ENCODE measurements at places on chromosomes 2 and 18.

DNA sequence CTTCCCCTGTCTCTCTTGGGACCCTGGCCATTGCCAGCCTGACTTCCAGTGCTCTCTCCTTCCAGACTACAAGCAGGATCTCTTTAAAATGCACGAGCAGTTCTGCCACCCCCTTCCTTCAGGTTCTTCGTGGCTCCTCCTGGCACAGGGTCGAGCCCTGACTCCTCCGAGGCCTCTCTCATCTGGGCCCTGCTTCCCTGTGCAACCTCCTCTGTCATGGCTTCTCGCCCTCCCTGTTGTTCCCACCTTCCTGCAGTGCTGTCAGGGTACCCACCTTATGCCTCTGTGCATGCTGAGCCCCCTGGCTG lies 56.7 kb upstream of the RPL31 start:
- DNase-seq = no peak

GRCh38 chr2:39512941-39513340 lies 75.9 kb upstream of the MAP4K3 start:
- DNase-seq = no peak

GRCh38 chr2:61214171-61214570 lies 52.2 kb downstream of the C2orf74 start:
- no peak for DNase-seq

DNA sequence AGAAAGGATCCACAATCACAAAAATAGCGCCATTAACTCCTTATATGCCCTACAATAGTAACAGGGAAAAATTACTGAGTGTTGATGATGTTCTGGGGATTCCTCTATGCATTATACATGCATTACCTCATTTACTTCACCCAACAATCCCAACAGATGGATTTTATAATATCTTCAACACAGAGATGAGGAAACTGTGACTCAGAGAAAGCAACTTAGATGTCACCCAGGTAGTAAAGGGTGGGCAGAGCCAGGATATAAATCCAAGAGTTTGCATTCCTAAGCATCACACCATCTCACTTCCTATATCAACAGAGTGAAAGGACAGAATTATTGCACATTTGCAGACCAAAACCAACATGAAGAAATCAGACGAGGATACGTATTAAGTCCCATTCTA lies 144.2 kb downstream of the TCF4 start:
- DNase-seq = no peak

DNA sequence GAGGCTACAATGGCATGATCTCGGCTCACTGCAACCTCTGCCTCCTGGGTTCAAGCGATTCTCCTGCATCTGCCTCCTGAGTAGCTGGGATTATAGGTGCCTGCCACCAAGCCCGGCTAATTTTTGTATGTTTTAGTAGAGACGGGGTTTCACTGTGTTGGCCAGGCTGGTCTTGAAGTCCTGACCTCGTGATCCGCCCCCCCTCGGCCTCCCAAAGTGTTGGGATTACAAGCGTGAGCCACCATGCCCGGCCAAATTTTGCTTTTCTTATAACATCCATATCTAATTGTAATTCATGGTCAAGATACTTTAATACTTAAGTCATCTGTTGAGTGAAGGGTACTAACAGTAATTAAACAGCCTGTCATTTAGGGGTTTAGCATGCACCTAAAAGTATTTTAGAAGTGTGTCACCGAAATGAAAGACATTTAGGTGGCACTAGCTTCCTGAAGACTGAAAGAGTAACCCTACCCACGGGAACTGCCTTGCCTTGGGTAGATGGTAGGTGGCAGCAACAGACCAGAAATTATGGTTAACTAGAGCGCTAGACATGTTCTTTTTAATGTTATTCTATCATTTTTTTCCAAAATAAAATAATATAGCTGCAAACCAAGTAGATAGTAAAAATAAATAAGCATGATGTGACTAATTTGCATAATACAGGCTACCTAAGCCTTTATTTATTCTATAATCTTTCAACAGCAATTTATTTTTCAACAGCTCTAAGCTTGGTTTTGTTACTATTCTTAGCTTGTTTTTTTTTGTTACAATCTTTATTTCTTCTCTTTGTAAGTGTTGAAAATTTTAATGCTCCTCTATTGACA lies 8.6 kb upstream of the ACYP2 start:
- no peak for DNase-seq

GRCh38 chr18:48215876-48216638 lies 193.1 kb downstream of the ZBTB7C start:
- no peak for DNase-seq

DNA sequence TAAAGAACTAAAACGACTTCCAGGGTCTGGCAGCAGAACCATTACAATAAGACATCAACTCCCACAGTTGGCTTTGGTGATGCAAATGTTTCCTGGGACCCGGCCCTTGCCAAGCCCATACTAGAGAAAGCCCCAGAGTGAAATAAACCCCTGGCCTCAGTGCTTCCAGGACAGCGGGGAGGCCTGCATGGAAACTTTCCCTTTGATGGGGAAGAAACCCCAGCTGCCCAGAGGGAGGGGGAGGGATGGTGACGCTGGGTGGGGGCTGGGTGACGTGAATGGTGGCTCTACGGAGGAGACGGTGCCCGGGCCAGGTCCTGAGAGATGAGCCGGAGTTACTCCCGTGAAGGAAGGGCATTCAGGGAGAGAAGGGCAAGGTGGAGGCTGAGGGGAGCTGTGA lies 27.5 kb downstream of the INHBB start:
- no peak for DNase-seq

DNA sequence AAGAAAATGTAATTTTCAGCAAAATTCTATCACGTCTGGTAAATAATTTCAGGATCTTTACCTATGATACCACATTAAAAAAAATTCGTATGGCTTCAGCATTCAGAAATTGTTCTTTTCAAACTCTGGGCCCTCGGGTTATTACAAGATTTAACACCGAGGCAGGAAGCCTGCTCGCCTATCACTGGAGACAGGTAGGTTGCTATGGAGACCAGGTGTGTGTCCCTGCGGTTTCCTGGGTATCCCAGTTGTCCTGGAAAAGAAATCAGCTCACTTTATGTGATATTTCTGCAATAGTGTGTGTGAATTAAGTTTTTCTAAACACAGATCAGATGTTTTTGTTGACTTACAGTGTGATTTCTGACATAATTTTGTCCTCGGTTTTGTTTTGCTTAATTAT lies 14.2 kb downstream of the HPCAL1 start:
- no peak for DNase-seq

DNA sequence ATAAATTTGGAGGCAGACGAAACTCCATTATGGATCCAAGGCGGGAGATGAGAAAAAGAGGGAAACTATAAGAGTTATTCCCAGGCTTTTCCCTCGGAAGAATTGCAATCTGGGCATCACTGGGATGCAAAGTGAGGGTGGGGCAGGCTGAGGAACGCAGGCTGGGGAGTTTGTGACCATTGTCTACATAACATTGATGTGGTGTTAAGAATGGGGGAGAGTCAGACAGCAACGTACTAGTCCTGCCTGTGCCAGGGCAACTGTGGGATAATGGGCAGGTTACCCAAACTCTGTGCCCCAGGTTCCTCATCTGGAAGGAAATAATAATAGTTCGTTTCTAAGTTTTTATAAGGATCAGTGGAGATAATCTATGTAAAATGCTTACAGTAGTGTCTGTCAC lies 84.4 kb upstream of the SIX2 start:
- no peak for DNase-seq

DNA sequence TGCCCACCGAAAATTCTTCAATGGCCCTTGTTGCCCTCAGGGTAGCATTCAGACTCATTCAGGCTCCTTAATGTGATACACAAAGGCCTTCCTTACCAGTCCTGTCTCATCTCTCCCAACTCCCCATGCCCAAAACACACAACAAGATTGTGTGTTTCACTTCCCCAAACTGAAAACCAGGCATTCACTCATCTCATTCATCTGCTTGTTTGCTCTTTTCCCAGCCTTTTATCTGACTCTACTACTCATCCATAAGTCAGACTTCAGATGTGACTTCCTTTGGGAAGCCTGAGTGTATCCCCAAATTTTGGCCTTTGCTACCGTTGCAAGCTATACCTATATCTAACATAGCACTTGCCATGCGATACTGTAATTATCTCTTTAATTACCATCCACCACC lies 9.7 kb upstream of the SLC39A10 start:
- no peak for DNase-seq

GRCh38 chr2:98912957-98913915 lies 22.8 kb downstream of the CRACDL start:
- no peak for DNase-seq

DNA sequence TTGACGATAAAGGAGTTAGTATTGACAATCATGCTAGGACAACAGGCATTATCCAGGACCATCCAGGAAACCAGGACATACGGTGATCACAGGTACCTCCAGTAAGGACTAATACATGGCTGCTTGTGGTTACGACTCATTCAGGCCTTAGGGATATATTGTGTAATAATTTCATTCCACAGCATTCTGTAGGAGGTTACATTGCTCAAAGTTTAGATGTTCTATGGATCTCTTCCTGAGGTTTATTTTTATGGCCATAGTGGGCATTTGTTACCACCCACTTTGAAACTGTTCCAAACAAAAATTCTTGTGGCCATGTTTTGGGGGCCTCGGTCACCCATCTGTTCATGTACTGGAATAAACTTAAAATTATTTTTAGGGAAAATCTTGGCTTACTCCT lies 431.6 kb downstream of the METTL4 start:
- DNase-seq = no peak

DNA sequence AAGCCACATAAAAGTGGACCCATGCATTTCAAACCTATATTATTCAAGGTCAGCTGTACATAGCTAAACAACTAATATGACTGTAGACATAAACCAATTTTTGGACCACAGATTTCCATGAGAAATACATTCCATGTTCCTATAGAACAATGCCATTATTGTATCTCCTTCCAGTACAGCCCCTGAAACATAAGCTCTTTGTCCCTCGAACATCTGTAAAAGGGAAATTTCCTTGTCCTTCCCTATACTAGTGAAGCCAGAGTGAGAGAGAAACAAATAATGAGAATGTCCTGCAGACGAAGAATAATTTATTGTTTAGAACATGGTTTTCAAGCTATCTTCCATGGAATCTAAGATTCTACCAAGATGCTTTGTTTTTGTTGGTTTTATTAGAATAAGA lies 75.3 kb downstream of the GORASP2 start:
- no peak for DNase-seq

DNA sequence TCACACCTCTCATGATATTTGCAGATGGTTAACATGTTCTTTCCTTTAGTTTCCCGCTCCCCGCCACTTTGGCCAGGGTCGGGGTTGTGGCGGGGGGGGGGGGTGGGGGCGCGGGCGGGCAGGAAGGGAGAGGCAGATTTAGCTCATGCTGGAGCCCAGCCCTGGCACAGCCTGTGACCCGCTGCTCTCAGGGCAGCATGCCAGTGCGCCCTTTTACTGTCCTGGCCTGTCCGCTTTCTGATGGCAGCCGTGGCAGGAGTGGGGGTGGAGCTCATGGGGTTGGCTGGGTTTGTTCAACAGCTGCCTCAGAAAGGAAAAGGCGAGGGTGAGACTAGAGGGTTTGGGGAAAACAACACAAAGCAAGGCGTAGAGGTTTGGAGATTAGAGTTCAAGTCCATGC lies 56.1 kb downstream of the TNP1 start:
- no peak for DNase-seq

- DNase-seq = no peak
These were observed 32.0 kb upstream of the MAP2 start for GRCh38 chr2:209391776-209392401.

DNA sequence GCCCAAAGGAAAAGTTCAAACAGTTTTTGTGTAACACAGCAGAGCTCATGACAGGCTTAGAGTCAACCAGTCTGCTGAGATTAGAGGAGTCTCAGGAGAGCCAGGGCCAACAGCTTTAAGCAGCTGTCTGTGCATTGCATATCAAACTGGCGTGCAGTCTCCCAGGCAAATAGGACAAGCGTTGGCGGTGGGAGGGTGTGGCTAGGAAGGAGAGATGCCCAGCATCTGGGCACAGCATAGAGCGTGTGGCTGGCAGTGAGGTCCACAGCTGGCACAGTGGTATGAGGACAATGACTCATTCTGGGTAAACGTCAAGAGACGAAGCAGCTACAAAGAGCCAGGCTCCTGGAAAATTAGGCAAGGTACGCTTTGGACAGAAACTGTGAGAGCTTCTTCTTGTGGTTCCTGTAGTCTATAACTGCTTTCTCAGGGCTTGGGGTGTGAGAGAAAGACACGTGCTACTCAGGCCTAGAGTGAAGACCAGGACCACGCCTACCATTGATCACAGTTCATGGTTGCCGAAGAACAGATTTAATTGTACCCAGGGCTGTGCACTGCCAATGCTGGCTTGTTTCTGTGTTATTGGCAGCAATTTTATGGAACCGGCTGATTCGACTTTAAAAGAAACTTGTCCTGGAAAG lies 14.8 kb downstream of the ZAP70 start:
- no peak for DNase-seq

- DNase-seq = no peak
These were observed 44.4 kb downstream of the LCT start for GRCh38 chr2:135792401-135793150.

DNA sequence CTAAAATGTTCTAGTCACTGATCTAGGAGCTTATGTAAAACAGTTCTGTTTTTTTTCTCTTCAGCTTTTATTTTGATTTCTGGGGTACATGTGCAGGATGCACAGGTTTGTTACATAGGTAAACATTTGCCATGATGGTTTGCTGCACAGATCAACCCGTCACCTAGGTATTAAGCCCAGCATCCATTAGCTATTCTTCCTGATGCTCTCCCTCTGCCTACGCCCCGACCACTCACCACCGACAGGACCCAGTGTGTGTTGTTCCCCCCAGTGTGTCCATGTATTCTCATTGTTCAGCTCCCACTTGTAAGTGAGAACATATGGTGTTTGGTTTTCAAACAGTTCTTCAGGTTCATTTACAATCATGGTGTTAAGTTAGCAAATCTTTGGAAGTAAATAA lies 84.8 kb upstream of the PROKR1 start:
- DNase-seq = no peak

- no peak for DNase-seq
These were observed 108.1 kb downstream of the MYT1L start for GRCh38 chr2:2222931-2223330.

GRCh38 chr2:121478996-121479745 lies 51.5 kb upstream of the RNU4ATAC start:
- no peak for DNase-seq

DNA sequence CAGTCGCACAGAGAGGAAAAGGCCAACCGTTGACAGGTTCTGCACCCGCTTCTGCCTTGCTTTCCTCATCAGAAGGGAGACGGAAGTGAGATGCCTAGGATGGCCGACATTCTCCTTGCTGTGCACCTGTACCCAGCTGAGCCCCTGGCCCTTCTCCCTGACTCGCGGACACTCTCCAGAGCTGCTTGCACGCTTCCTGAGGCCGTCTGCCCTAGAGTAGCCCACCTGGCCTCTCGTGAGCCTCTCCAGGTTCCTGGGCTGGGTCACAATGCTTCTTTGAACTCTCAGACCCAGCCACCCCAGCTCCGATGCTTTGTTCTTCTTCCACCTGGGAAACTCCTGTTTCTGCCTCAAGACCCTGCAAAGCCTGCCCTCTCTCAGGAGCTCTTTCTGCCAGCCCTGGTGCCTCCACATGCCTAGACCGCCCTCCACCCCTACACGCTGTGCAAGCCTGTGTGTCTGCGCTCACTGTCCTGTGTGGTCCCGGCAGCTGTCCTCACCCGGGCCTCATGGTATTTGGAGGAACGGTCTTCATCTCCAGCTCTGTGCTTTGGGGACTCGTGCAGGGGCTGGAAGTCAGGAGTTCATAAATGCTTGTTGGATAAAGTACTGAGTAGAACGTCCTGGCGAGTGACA lies 345.4 kb upstream of the SALL3 start:
- DNase-seq = no peak

All from stimulated activated CD8-positive, alpha-beta memory T cell treated with anti-CD3 and anti-CD28 coated beads, Interleukin-4, amount 100 ng/mL, for 1 hour (primary cell).